Putamen (tissue), 1 donor: ENCODE measurements at places on chromosomes 13 and 19.
A peak's percentile ranks its signal among the peaks of the same experiment; 100 is the strongest.

GRCh38 chr19:12364391-12365235 lies 870 bp downstream of the ZNF442 start:
- no peak for DNase-seq

DNA sequence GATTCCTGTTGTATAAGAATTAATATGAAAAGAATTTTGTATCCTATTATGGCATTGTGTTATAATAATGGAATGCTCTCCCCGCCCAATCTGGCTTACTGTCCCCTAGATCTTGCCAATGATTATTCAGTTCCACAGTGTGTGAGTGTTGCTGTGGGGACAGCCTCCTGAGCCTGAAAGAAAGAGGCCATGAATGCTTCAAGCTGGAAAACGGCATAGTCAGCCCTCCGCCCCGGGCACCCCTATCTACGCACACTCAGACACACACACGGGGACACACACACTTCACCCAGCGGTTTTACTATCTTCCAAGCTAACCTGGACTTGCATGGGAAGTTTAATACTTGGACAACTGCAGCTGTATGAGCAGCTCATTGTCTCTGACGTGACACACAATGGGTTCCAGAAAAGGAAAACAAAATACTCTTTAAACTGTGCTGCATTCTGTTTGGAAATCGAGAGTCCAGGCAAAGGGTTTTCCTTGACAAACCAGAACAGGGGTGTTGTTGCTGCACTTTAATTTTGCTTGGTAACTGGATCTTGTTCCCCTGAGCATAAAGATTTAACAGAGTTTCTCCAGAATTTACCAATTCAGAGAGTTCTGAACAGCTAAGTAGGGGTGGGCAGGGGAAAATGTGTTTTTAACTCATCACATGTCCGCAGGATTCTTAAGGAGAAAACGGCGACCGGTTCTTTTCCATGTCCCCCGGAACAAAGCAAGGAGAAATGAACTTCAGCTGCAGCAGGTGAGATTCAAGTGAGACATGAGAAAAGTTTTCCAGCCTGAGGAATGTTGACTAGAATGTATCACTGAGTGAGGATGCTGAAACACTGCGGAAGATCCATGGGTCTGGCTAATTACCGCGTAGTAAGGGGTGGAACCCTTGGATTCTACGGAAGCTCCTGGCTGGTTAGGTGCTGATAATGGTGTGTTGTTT lies 472.9 kb downstream of the FOXO1 start:
- peak; percentile 87 for DNase-seq

DNA sequence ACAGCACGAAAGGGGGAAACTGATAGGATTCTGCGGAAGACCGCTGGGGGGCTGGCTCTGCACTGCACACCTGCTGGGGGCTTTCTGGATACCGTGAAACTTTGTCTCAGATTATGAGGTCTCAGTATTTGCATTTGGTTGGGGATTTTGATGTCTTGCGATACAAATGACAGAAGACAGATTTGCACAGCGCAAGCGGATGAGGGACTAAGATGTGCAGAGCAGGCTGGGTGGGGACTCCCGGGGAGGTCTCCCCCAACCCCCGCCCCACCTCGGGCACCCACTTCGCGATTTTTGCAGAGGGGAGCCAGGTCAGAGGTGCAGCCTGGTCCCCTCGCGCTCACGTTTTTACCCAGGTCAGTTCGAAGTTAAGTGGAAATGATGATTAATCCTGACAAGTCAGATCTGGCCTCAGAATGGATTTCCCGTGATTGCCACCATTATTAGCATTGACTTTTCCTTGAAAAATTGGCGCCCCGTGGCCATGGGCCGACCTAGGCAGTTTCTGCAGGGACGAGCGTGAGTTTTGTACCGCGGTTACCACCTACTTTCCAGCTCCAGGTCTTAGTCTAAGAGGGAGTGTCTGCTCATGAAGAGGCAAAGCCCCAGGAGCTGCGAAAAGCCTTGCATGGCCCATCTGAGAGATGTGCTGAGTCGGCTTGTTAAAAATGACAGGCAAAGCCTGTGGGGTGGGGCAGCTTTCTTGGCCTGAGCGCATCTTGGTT lies 1.3 kb upstream of the GJB2 start:
- DNase-seq, result no peak

GRCh38 chr13:46355088-46355468 lies 32.0 kb downstream of the RUBCNL start:
- DNase-seq, result no peak

- DNase-seq, result no peak
These were observed 1284.5 kb downstream of the SLITRK1 start for GRCh38 chr13:82597747-82598146.

DNA sequence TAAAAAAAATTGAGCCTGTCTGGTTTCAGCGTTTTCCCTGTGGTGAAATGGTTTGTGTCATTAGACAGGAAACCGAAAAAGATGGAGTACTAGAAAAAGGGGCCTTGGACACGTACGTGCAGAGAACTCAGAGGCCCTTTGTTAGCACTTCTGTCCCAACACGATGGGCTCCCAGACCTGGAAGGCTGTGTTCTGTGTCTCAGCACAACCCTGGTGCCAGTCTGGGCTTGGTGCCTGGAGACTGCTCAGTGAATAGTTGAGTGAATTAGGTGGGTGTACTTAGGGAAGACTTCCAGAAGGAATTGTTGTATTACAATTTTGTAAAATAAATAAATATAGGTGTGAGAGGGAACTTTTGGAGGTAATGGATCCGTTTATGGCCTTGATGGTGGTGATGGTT lies 8.7 kb downstream of the ZNF71 start:
- DNase-seq, result peak; percentile 39

DNA sequence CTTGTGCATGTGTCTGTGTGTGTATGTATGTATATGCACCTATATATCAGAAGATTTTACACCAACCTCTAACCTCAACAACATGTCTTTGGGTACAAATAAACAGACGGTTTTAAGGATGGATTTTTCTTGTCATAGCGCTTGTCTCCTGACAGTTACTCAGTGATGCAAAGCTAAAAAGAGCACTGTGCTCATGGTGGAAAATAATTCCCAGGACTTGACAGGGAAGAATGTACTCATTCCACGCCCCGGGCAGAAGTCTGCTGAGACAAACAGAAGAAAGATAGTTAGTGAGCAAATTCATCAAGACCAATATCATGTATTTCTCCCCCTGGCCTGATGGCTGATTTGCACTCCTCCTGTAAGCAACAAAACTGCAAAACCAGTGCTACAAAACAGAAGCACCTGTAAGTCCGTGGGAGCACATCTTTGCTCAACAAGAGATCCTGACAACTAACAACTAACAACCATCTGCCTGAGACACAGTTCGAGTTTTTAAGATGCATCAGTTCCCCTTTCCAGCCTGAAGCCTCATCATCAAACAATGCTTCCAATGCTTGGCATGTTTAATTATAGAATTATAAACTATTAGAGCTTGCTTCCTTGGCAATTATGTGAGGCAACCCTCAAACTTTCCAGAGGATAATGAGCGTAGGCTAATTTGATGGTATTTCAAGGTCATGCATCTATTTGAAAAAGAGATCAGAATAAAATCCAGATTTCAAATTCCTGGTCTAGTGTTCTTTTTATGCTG lies 812.7 kb upstream of the MIR17HG start:
- DNase-seq, result no peak

DNA sequence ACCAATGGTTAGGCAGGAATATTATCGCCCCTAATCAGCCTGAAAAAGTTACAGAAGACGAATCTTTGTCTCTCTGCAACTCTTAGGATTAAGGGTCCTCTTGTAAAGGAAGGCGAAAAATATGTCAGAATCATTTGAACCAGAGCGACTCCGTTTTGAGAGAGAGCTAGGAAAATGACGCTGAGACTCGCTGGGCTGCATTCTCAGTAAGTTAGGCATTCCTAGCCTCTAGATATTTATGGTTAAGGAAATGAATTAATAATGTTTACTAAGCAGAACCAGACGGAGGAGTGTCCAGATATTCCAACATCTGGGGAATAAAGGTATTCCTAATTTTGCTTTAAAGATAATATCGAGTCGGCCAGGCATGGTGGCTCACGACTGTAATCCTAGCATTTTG lies 755 bp upstream of the ZNF726 start:
- no peak for DNase-seq

DNA sequence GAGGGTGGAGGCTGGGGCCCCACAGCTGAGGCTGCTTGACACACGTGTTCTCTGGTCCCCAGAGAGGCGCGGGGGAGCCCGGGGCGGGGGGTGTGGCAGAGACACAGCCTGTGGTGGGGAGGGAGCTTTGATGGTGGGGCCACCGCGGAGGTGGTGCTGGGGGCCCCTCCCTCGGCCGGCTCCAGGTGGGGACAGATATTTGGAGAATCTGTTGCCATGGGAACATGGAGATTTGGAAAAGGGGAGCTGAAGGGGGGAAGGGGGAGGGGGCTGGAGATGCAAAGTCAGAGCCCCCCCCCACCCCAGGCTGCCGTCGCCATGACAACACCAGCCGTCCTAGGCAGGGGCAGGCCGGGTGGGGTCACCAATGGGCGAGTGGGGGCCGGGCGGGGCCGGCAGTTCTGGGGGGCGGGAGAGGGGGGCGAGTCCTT lies 1.2 kb downstream of the PRKCG start:
- no peak for DNase-seq

DNA sequence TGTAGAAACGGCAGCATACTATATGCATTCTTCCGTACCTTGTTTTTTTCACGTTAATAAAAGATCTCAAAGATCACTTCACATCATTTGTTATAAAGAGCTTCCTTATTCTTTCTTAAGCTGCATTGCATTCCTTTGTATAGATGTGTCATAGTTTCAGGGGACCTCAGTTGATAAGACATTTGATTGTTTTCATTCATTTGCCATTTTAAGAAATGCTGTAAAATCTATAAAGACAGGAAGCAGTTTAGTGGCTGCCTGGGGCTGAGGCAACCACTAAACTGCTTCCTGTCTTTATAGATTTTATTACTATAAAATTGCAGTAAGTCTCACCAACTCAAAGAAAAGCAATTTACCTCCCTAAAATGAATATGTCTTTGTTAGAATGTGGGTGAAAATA lies 59.4 kb downstream of the ZDHHC20 start:
- DNase-seq, result no peak

GRCh38 chr13:46531953-46532352 lies 21.0 kb upstream of the LRCH1 start:
- no peak for DNase-seq

DNA sequence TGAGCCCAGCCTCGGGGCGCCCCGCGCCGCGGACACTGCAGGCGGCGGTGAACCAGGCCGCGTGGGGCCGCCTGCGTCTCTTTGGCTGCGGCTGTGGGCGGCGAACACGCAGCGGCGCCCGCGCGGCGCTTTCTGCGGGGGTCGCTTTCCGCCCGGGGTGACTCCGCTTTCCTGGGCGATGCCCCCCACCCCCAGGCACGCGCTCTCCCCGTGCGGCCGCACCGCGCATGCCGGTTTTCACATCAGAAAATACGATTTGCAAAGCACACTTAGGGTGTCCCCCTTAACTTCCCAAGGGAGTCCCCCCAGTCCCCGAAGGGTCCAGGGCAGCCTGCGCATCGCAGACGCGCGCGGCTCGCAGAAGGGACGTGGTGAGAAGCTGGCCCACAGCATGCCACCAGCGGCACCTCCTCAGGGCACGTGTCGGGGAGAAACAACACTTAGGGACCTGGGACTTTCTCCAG lies 5.3 kb downstream of the F7 start:
- no peak for DNase-seq

DNA sequence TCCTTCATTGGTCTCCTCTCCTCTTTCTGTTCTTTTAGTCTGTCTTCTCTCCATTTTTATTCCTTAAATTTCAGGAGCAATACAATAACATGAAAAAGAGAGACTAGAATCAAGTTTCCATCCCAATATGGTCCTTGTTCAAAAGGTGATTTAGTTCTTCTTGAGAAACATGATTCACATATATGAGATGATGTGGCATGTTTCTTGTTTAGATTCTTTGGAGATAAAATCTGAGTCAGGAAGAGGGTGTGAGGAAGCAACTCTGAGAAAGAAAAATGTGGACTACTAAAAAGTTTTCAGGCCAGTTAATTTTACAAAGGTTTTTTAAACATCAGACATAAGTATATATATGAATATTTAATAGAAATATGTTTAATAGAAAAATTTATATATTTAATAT lies 231.4 kb downstream of the OXGR1 start:
- no peak for DNase-seq

DNA sequence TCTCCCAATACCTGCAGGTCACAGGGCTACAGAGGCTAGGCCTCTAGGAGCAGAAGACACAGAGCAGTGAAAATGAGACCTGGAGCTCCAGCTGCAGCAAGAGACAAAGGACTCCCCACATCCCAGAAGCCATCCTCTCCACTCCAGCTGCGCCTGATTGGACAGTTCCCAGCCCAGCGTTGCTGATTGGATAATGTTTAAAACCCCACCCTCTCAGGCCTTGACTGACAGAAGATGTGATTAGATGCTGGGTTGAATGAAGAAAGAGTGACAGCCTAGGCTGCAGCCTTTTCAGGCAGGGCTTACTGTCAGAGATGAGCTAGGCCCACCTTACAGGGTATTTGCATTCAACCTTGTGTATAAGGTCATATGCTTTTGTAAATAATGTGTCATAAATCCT lies 59.4 kb downstream of the ZNF708 start:
- no peak for DNase-seq

GRCh38 chr13:100125946-100126345 lies 37.1 kb downstream of the PCCA start:
- DNase-seq, result no peak

- DNase-seq, result no peak
These were observed 33.9 kb upstream of the CSNK1A1L start for GRCh38 chr13:37139356-37139755.

- no peak for DNase-seq
These were observed 3.2 kb downstream of the MIDN start for GRCh38 chr19:1251330-1252220.
